AG08396 (cell line): ENCODE measurements at places on chromosomes 16 and 17.

- no peak for DNase-seq
Observed at GRCh38 chr17:30134551-30134950, 17.9 kb downstream of the NSRP1 start.

DNA sequence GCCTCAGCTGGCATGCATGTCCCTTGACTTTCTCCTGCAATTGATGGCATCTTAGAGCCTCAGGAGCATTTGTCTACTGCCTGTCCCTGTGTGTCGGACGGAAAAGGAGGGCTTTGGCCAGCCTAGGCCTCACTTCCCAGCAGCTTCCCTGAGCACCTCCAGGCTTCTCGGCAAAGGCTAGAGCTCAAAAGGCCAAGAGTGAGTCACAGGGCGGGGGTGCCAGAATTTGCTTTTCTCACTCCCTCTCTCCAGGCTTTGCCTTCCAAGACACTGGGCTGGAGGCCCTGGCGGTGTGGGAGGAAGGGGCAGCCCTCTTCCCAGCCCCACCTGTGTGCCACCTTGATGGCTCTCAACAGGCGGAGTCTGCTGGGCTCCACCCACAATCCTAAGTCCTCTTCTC lies 107.3 kb upstream of the MAF start:
- peak; percentile 17 for DNase-seq

- peak; percentile 61 for DNase-seq
Observed at GRCh38 chr17:79023886-79024771, at the start of gene C1QTNF1. TSS of gene C1QTNF1 (plus strand) at chr17:79024169. CDS start at chr17:79043969, 19,800 bp downstream.

DNA sequence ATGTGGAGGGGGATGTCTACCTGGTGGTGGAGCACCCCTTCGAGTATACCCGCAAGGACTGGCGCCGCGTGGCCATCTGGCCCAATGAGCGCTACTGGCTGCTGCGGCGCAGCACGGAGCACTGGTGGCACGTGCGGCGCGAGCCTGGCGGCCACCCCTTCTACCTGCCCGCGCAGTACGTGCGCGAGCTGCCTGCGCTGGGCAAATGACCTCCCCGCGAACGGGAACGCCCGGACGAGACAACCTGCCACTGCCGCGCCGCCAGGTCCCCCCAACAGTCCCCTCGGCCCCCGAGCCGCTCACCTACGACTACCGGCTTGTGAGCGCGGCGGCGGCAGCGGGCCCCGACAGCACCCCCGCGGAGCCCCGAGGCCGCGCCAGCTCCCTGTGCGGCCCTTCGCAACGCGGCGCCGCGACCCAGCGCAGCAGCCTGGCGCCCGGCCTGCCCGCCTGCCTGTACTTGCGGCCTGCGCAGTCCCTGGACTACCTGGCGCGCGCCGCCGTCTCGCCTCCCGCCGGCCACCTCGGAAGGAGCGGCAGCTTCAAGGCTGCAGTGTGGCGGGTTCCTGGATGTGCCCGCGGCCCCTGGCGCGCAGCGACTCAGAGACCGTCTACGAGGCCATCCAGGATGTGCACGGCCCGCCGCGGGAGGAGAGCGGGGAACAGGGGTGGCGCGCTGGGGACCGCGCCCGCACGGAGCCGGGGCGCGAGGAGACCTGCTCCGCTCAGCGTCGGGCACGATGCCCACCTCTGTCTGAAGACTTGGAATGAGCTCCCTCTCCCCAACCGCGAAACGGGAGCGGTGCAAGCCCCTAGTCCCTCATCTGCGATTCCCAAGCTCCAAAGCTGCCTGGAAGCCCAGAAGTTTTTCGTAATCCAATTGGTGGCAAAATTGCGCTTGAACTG lies 48.7 kb upstream of the AMZ2 start:
- DNase-seq, result no peak

GRCh38 chr16:81695321-81696165 lies 83.5 kb upstream of the PLCG2 start:
- no peak for DNase-seq

DNA sequence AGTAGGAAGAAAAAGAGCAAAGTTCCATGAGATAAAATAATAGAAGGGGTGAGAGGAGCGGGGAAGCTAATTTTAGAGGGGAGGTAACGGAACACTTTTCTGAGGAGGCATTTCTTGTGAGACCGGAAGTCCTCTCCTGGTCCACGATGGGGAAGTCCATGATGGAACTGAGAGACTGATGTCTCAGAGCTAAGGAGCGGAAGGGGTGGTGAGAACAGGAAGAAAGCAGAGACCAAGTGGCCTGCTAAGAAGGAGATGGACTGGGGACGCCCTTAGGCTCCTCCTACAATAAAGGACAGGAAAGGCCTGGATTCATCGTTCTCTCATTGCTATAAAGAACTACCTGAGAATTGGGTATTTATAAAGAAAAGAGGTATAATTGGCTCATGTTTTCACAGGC lies 59.4 kb downstream of the ADAMTS18 start:
- DNase-seq, result no peak

GRCh38 chr16:78122774-78123315 lies 23.4 kb downstream of the WWOX start:
- DNase-seq, result peak; percentile 44

- no peak for DNase-seq
Observed at GRCh38 chr16:30122604-30123160, 338 bp downstream of the MAPK3 start.

GRCh38 chr16:3983081-3983520 lies 102.6 kb upstream of the CREBBP start:
- peak; percentile 80 for DNase-seq

GRCh38 chr16:81896902-81897301 lies 114.4 kb downstream of the SDR42E1 start:
- DNase-seq, result no peak

DNA sequence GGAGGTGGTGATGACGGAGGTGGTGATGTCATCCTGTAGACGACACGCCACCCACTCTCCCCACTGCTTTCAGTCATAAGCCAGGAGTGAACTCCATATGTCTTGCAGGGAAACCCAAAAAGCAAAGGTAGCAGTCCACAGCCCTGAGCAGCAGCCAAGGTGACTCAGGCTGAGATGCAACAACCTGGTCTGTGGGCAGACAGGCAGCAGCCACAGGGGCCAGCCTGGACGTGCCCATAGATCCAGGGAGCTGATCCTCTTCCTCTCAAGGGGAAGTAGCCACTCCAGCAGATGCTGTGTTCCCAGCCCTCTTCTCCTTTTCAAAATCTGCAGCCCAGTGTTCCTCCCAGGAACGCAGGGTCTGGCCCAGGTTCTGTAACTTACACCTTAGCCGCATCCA lies 17.3 kb upstream of the CIITA start:
- DNase-seq, result no peak

- no peak for DNase-seq
Observed at GRCh38 chr16:63195336-63195735, 1159.1 kb upstream of the CDH8 start.

GRCh38 chr16:66551348-66551759 lies 1.0 kb upstream of the CKLF start:
- peak; percentile 25 for DNase-seq

- DNase-seq, result no peak
Observed at GRCh38 chr16:55033225-55034156, 102.8 kb downstream of the IRX5 start.

DNA sequence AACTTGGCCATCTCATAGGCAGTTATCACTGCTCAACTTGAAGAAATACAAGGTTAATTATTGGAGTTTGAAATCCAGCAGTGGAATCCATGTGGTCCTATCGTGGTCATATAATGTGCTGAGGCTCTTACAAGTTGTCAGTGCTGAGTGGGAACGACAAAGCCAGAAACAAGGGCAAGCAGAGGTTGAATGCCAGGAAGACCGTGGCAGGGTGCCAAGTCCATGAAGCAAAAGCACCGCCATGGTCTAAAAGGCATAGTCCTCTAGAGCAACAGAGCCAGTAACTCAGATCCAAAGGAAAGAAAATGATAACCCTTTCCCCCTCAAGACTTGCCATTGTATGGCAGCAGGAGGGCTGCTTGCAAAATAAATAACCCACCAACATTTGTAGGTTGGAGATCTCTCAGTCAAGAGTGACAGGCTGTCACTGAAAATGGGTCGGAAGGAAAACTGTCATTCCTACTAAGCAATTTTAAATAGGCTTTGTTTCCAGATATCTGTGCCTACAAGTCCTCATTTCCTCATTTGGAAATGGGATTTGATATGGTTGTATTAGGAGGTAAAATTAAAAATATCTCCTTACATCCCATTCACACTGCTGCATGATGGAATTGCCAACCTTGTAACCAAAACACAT lies 36.4 kb upstream of the HSBP1 start:
- DNase-seq, result no peak

DNA sequence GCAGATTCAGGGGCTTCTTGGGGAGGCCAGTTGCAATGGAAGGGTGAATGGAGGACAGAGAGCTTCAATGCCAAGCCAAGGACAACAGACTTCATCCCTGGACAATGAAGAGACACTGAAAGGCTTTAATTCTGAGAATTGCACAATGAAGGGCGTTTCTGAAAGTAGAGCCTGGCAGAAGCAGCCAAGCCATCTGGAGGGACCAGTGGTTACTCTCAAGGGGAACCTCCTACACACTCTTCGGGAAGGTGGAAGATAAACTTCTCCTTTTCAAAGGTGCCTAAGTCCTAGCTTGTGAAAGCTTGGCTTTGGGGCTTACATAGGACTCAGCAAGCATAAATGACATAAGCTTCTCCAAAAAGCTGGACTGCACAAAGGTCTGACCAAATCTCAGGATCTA lies 6.2 kb upstream of the CES1 start:
- DNase-seq, result no peak

GRCh38 chr17:32123782-32124181 lies 18.5 kb upstream of the RHOT1 start:
- no peak for DNase-seq

DNA sequence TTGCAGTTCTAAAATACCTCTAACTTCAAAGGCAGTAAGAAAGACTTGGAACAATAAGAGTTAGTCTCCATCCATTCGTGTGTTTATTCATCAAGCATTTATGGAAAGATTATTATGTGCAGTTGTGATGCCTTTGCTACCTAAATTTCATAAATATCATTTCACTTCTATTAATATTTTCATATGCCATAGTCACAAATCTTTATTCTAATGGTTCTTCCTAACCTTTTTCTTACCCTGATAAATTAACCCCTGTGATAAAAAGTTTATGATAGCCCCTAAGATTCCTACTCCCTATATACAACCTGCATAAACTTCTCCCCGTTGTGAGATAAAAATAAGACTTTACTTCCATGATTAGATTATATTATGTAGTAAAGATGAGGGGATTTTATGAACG lies 94.9 kb downstream of the BRIP1 start:
- DNase-seq, result no peak

DNA sequence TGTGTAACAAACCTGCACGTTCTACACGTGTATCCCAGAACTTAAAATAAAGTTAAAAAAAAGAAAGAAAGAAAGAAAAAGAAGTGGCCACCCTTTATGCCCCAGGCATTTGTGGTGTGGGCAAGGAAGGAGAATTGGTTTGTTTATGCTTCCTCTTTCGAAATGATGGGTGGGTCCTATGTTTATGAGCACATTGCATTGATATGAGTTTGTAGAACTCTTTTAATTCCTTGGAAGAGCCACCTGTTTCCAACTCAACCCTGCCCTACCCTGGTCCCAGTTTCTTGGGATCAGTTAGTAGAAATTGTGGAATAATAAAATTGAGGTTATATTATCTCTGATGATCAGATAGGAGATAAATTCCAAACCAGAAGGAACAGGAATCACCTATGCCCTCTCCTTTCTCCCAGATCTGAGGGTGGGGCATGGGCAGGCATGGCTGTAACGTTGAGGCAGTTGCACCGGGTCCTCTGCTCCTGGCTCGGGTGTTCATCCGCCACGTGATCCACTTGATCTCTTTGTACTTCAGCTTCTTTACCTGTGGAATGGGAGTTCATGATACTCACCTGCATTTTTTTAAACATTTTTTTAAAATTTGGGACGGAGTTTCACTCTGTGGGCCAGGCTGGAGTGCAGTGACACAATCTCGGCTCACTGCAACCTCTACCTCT lies 15.9 kb downstream of the CHAD start:
- peak; percentile 5 for DNase-seq

DNA sequence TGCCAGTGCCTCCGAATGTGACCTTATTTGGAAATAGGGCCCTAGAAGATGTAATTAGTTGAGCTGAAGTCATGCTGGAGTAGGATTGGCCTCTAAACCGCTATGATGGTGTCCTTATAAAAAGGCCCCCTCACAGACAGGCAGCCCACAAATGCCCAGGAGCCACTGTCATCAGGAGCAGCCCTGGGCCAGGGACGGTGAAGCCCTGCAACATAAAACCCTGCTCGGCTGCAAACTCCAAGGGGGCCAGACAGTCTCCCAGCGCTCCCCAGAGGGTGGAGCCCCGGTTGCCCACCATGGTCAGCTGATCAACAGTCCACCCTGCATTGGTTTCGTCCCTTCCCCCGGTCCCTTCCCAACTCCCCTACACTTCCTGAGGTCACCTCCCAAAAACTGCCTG lies 351.7 kb downstream of the FOXL1 start:
- no peak for DNase-seq

- peak; percentile 77 for DNase-seq
Observed at GRCh38 chr17:80513892-80514291, 30.7 kb upstream of the RPTOR start.

DNA sequence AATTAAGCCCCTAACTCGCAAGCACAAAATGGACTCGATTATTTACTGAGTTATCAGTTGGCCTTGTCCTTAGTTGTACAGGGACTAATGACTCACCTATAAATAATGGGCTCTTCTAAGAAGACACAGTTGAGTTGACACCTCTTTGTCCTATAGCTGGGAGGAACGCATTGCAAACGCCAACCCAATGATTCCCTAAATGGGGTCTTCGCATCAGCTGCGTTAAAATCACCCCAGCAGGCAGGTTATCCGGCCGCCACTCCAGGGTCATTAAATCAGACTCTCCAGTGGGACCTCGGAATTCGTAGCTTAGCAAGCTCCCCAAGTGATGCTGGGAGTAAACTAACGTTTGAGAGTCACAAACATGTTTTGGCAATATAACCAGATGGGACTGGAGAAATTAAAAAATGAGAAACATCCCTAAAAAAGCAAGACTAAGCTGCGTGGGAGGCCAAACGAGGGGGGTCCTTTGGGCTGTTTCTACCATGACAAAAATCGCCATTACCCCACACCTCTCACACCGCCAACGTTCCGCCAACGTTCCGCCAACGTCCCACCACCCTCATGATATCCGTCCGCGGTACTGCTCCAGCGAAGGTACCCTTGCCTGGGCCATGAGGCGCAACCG lies 932 bp upstream of the NFE2L1 start:
- DNase-seq, result no peak

DNA sequence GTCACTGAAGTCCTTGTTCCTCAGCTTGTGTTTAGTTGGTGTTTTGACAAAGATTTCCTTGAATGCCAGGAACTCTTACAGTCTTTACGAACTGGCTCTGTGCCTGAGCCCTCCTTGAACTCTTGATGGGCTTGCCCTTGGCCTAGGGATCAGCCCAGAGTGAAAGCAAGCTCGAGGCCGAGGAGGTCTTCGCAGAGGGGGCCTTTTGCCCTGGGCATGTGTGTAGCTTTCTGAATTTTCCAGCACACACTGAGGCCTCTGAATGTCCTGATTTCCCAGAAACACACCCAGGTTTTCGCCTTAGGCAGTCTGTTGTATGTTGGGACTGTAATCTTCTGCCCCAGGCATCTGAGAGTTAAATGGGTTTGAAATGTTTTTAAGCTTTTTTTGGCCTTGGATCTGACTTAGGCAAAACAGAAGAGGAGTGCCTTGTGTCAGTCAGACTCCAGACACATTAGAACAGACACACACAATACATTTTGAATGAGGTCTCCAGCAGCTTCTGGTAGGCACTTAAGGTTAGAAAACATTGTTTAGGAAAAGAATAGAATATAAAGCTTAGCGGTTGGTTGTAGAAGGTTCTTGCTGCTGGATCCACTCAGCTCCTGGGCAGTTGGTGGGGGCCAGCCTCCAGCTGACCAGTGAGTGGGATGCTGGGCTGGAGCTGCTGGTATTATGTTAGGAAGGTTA lies 17.1 kb downstream of the FOXK2 start:
- DNase-seq, result no peak

GRCh38 chr16:66127459-66128370 lies 238.8 kb upstream of the CDH5 start:
- DNase-seq, result no peak
